ENCODE measurements at places on chromosomes 12 and 14. TPM values are rescaled to one million over a fixed set of nuclear protein-coding genes. Genes with fewer than 3 reads are reported as not detected.
A peak's percentile ranks its signal among the peaks of the same experiment; 100 is the strongest.

The ARL6IP4 gene
- 168 TPM for total RNA-seq

The CLEC6A gene
- not detected for total RNA-seq

The SGPP1 gene
- 14.0 TPM for total RNA-seq

The PTGER2 gene
- total RNA-seq = 54.1 TPM

The GLT8D2 gene
- total RNA-seq = not detected

The KCNMB4 gene
- 0.37 TPM for total RNA-seq

The ASB2 gene
- 19.8 TPM for total RNA-seq

- no peak for DNase-seq
Measured at GRCh38 chr12:43805149-43805859, 813 bp downstream of the TWF1 start.

- DNase-seq = peak; percentile 28
Measured at GRCh38 chr14:23300687-23301223, 1.9 kb downstream of the PPP1R3E start.

GRCh38 chr14:51950007-51950406 lies 39.3 kb upstream of the RTRAF start:
- no peak for DNase-seq

DNA sequence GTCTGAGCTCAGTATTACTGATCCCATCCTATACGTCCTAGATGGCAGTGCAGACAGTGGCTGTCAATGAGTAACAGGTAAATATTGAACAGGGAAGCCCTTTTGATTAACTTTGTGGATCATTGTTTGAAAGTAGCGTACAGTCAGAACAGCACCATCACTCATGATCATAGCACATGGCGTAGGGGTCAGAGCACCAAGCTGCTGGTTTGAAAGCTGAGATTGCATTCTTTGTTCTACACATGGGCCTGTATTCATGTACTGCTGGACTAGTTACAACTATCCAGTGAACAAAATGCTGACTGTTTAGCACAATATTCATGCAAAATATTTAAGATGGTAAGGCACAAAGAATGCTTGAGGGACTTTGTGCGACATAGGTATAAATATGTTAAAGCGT lies 131.8 kb downstream of the NPAS3 start:
- DNase-seq = no peak

- DNase-seq = no peak
Measured at GRCh38 chr14:70999117-70999516, 91.9 kb downstream of the PCNX1 start.

DNA sequence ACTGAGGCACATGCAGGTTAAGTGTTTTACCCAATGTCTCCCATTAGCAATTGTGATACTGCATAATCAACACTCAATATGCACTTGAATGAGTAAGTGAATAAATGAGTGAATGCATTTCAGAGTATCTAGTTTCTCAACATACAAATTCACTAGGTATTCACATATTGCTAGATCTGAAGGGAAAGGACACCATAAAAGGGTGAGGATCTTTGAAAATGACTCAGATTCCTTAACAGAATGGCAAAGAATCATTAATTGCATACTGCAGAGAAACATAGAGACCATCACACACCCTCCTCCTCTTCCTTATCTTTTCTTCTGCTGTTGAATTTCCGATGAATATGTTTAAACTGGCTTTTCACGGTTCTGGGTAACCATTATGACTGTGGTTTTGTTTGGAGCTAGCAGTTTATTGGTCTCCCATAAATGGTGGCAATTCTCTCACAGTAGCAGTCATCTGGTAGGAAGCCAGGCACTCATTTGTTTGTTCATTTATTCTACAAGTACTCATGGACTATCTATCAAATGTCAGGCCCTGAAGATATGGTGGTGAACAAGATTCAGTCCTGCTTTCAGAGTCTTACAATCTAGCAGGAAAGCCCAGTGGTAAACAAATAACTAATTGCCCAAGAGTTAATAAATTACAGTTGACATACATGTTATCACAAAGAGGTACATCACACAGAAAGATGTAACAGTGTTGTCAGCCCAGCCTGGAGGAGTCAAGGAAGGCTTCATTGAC lies 70.2 kb downstream of the LLPH start:
- DNase-seq = no peak

DNA sequence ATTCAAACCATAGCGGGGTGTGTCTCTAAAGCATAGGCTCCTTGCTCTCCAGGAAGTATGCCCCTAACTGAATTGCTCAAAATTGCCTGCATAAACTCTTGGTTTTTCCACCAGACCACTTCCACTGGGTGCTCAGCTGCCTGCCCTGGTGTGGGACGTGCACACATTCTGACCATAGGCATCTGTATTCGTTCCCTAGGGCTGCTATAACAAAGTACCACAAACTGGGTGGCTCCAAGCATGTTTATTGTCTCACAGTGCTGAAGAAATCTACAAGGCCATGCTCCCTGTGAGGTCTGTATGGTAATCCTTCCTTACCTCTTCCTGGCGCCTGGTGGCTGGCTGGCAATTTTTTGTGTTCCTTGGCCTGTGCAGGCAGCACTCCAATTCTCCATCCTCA lies 16.4 kb upstream of the GALNT6 start:
- no peak for DNase-seq

DNA sequence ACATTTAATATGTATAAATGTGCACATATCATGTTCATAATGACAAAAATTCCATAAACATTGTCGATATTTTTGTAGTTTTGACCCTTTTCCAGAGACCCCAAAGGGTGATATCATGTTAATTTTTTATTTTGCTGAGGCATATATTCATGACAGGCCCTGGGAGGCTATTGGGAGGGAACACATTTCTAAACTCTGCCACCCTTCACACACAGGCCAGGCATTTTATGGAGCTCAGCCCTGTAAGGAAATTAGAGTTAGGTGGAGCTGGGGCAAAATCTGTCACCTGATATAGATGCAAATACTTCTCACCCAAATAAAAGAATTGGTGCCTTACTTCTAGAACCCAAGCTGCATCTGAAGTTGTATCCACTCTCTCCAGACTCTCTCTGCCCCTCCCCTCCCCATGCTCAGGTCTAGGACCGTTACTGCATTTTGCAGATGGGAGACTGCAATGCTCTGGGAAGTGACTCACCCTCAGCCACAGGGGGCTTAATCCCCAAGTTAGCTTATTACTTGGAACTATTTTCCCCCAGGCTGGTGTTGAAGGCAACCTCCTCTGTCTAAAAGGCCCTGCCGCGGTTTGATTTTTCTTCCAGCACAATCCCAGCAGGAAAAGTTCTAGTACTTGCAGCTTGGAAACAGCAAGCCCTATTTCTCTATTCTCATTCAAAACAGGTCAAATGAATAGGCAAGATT lies 238.9 kb downstream of the EMP1 start:
- DNase-seq = no peak

DNA sequence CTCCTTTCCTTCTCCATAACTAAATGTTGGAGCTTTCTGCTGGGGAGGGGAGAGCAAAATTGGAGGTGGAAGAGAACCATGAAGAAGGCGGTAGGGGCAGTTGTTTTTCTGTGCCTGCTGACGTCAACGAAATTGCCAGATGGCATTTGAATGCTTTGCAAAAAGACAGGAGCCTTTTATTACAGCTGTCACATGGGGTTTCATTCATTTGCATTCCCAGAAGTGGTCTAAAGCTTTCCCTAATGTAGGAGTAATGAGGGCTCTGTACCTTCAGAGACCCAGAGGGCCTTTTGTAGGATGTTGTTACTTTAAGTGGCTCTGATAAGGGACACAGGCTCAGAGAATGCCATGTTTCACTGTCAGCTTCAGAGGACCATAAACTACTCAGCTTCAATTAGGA lies 107.1 kb upstream of the SLCO1C1 start:
- DNase-seq = no peak

DNA sequence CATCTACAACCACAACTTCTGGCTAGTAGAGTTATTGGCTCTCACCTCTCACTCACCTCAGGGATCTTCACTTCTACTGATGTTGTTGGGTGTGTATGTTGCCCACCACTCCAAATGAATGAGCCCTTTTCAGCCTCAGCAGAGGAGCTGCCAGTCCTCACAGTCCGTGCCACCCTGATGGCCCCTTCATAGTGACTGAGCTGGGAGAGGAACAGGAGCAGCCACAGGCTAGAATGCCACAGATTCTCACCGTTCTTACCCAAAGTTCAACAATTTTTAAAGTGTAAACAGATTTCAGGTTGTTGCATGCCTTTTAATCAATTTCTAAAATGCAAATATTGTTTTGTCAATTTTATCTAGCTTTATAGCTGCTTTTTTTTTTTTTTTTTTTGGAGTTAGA lies 74.5 kb upstream of the DNM1L start:
- DNase-seq = no peak

DNA sequence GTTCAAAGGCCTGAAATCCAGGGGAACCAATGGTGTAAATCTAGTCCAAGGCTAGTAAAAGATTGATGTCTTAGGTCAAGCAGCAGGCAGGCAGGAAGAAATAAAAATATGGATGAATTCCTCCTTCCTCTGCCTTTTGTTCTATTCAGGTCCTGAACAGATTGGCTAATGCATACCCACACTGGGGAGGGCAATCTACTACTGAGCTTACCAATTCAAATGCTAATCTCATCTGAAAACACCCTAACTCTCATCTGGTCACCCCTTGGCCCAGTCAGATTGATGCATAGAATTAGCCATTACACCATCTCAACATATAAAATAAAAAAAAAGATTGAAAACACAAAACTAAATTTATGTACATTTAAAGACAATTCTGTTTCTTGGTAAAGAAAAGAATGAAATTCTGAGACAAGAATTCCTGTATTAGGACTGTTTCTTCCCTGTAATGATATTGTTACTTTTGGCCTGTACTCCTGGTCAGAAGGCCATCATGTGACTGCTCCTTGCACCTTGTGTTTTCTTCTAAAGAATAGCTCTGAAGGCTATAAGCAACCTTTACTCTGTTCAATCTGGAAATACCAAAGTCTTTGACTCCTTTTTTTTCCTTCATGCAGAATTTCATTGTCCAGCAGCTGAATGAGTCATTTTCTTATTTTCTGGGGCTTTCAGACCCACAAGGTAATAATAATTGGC lies 19.9 kb downstream of the CLEC6A start:
- no peak for DNase-seq

- DNase-seq = no peak
Measured at GRCh38 chr14:24903337-24903736, 146.6 kb downstream of the STXBP6 start.

GRCh38 chr12:109741970-109742703 lies 28.5 kb downstream of the FAM222A start:
- no peak for DNase-seq

- no peak for DNase-seq
Measured at GRCh38 chr12:109720152-109720856, 6.7 kb downstream of the FAM222A start.

DNA sequence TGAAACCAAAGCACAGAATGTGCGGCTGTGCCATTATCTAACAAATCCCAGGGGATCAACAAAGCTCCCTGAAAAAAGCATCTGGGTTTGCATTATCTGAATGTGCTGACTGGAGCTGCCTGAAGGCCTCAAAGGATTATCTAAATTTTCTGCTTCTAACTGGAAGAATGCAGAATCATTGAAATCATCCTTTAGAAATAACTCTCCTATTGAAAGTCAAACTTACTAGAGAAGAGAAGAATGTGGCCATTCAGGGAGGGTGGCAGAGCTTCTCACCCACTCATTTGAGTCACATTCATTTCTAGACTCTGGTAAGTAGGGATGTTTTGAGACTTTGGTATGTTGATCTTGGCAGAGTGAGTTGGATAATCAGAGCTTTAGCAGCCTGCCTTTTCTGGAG lies 220.6 kb upstream of the RGS6 start:
- no peak for DNase-seq

DNA sequence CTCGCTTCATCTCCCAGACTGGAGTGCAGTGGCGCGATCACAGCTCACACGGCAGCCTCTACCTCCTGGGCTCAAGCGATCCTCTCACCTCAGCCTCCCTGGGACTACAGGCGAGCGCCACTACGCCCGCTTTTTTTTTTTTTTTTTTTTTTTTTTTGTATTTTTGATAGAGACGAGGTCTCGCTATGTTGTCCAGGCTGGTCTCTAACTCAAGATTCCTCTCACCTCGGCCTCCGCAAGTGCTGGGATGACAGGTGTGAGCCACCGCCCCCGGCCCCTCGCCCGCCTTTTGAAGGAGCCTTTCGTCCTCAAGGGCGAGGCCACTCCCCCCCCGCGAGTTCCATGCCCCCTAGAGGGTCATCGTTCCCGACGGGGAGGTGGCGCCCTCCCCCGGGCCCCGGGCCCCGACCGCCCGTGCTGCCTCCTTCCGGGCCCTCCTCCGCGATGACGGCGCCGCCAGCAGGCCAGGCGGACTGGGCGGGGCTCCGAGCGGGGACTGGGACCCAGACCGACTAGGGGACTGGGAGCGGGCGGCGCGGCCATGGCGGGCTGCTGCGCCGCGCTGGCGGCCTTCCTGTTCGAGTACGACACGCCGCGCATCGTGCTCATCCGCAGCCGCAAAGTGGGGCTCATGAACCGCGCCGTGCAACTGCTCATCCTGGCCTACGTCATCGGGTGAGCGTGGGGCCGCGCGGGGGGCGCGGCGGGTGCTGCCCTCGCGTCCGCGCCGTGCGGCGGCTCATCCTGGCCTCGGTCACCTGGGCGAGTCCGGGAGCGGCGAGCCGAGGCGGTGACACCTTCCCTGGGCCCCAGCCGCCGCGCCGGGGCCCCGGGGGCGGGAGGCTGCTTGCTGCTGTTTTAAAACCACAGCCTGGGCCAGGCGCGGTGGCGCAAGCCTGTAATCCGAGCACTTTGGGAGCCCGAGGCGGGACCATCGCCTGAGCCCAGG lies at the start of gene P2RX4:
Gene P2RX4 (plus strand): TSS at position 506 of the 949 bp plus-strand sequence. CDS start 36 bp downstream, at position 542.
- DNase-seq = peak; percentile 85

Measured in activated T-helper 2 cell treated with anti-CD3 and anti-CD28 coated beads, Interferon-gamma antibody, Interleukin-2, Interleukin-4, amounts not matched to agents 10 μg/mL and 5 μg/mL and 100 μg/mL, durations not matched to agents 14 hours and 24 hours and 36 hours (primary cell).